ENCODE measurements at places on chromosomes 13 and 19. TPM values are rescaled to one million over a fixed set of nuclear protein-coding genes. Genes with fewer than 3 reads are reported as not detected.

DNA sequence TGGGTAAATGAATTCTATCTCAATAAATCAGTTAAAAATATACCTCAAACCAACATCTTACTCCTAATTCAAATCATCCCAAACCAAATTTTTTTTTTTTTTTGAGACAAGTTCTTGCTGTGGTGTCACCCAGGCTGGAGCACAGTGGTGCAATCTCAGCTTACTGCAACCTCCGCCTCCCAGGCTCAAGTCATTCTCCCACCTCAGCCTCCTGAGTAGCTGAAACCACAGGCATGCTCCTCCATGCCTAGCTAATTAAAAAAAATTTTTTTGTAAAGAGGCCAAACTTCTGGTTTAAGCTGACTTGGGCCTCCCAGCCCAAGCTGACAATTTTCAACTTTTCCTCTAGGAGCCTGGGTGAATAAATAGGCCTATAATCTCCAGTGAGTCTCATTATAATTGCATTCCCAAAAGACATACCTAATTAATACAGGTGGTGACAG lies 22.1 kb upstream of the OLFM2 start:
- DNase-seq, result no peak

DNA sequence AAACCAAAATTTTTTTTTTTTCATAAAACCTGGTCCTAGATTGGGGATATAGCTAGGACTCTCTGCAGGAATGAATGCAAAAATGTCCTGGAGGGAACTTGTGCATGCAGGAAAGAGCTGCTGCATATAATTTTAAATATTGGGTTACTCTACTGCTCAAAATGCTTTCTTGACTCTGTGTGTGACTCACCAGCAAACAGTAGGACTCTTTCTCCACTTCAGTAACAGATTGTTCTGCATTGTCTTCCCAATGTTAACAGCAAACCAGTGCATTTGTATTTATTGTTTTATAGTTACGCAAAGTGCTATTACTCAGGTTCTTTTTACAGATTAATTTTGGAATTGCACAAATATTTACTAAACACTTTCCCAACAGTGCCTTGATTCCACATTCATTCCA lies 163.7 kb upstream of the KL start:
- DNase-seq, result no peak

- no peak for DNase-seq
Observed at GRCh38 chr13:38880397-38880796, 110.2 kb downstream of the STOML3 start.

DNA sequence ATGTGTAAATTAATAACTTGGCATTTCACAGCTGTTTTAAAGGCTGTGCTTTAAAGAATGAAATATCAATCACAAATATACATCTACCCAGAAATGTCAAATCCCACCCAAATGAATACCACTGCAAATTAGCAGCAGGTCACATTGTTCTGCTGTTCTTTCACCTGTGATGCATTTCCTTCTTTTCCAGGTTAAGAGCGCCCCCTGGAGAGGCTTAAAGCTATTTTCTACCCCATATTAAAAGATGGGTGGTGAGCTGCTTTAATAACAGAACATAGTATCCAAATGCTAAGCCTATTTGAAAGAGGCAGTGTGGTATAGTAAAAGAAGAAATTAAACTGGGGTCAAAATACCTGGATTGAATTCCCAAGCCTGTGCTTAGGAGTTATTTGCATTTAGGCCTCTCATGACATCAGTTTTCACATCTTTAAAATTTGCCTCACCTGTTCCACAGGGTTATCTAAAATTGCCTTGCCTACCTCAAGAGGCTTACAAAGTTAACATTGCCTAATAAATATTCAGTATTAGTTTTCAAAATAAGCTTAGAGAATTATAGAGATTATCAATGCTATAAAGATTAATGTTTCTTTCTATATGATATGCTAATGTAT lies 396.9 kb upstream of the SLITRK5 start:
- DNase-seq, result no peak

DNA sequence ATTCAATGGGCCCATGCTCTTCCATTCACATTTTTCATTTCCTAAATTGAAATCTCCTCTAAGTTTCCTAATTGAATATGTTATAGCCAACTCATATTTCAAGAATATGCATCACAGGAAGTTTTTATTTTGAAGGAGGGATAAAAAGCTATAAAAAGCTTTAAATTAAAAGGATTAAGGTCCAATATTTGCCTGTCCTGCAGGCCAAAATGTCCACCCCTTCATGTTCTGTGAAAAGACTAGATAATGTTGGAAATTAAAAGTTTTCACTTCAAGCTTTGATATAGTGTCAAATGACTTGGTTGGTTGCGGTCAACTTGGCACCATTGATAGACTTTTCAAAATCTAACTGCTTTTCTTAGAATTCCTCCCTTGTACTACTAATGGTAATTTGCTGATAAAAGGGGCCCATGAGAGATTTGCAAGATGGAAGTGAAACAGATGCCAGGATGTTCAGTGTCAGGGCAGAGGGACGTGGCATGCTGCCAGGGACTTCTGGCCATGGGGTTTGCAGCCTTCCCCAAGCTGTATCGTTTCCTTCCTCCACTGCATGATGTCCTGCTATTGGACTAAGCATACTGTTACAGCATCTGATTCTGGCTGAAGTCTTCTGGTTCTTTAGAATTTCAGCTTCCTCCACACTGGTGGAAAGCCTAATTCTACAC lies 547.3 kb upstream of the MIR17HG start:
- DNase-seq, result no peak

DNA sequence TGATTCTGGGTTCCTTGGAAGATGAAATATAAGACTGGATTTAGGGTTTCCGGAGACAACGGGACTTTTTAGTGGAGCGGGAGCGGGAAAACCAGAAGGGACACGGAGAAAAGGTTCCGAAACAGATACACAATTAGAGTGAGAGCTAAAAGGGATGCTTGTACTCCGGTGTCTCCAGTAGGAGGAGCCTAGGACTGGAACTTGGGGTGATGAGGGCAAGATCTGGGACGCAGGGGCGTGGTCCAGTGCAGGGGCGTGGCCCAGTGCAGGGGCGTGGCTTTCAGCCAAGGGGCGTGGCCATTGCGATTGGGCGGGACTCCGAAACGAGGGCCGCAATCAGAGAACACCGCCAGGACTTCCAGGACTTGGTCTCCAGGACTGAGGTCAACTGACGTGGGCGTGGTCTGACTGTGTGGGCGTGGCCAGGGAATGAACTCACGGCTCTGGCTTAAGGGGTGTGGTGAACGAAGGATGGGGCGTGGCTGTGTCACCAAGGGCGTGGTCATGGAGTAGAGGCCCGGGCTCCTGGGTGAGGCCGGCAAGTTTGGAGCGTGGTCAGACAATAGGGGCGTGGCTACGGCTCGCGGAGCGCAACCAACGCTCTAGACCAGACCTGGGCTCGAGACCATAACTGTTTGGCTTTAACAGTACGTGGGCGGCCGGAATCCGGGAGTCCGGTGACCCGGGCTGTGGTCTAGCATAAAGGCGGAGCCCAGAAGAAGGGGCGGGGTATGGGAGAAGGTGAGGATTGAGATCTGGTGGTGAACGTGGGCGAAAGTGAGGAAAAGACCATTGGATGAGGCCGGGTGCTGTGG lies at the start of gene DKKL1:
TSS of gene DKKL1 (plus strand) at position 610 of the 815 bp plus-strand sequence. CDS start at position 732, 122 bp downstream.
- DNase-seq, result peak; percentile 99

DNA sequence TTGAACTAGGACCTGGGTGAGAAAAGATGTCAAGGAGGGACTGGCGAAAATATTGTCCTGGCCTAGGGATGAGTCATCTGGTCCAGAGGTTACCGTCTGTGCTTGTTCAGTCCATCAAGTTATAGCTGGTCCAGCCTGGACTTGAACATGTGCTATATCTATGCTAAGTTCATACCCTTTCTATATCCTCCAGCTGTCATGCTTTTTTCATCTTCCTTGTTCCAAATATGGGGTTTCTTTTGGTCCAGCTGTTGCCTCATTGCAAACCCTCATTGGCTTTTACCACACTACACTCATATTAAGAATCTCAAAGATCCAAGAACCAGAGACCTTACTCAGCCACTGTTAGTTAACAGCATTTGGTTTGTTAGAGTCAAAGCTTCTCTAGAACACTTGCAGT lies 19.1 kb upstream of the KLF12 start:
- DNase-seq, result no peak

- no peak for DNase-seq
Observed at GRCh38 chr13:23673867-23674605, 103.8 kb downstream of the TNFRSF19 start.

- DNase-seq, result no peak
Observed at GRCh38 chr13:95620030-95620824, 24.3 kb downstream of the DZIP1 start.

DNA sequence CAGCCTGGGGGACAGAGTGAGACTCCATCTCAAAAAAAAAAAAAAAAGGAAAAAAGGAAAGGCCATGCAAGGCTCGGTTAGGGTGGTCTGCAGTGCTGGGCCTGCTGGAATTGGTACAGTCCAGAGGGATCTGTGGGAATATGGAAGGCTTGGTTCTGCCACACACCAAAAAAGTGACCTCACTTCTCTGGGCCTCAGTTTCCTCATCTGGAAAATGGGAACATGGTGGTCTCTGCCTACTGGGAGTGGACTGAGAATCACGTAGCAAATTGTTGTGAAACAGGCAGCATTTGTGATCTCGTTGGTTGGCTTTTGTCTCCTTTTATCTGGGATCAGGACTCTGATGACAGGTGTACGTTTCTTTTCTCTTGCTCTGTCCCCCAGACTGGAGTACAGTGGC lies 7.5 kb downstream of the DNM2 start:
- DNase-seq, result no peak

GRCh38 chr13:106096661-106097092 lies 438.8 kb downstream of the EFNB2 start:
- no peak for DNase-seq

DNA sequence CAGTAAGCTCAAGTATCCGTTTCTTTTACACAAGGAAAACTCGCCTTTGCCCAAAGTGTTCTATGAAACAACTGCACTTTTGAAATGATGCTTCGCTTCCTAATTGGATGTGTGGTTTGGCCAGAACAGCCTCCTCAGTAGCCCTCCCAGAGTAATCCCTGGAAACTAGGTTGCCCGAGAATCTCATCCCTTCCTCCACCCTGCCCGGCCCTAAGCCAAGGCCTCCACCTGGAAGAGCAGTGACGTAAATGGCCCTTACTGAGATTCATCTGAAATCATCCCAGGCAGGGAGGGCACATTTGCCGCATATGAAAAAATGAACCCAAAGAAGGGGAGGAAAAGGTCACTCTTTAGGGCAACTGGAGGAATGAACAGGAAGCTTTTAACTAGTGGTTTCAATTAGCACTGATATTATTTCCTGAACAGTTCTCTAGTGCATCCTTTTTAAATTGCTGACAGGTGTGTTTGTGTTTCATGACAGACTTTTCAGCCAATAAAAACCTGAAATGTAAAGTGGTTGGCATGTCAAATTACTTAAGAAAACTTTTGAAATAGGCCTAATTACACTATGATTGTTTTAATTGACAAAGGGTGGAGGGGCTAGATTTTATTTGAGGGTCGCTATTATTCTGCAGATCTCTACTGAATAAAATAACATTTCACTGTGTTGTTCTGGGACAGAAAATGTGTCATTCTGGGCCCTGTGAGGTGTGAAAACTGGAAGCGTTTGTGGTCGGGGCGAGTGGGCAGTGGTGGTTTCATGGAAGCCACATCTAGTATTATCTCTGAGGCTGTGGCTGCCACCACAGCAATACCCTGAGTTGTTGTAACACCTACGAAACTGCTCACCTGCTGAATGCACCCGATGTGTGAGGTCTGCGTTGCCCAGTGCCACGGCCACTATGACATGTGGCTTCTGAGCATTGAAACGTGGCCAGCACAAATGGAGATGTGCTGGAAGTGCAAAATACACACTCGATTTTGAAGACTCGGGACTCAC lies 112.1 kb downstream of the ZIC5 start:
- no peak for DNase-seq

GRCh38 chr13:107066355-107066754 lies 498.4 kb upstream of the ARGLU1 start:
- no peak for DNase-seq

DNA sequence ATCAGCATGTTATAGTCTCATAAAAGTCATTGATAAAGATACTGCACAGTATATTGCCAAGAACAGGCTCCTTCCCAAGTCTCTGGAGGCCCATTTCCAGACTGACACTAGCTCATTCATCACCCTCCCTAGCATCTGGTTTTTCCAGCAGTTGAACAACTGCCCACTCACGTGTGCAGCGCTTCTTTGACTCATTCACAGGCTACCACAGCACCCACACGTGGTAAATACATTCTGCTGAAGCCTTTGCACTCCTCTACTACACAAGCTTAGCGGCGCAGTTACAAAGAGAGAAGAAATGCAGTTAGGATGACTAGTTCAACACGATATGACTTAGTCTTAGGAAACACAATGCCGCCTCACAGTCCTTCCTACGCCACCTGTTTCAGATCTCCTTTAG lies 87.7 kb downstream of the DOCK9 start:
- no peak for DNase-seq

GRCh38 chr19:2699413-2700140 lies 2.9 kb downstream of the GNG7 start:
- no peak for DNase-seq

- no peak for DNase-seq
Observed at GRCh38 chr13:114225610-114226009, 9.1 kb upstream of the CDC16 start.

GRCh38 chr13:59689057-59689456 lies 474.7 kb downstream of the DIAPH3 start:
- no peak for DNase-seq

- DNase-seq, result no peak
Observed at GRCh38 chr19:19909654-19910053, 8.9 kb downstream of the ZNF93 start.

DNA sequence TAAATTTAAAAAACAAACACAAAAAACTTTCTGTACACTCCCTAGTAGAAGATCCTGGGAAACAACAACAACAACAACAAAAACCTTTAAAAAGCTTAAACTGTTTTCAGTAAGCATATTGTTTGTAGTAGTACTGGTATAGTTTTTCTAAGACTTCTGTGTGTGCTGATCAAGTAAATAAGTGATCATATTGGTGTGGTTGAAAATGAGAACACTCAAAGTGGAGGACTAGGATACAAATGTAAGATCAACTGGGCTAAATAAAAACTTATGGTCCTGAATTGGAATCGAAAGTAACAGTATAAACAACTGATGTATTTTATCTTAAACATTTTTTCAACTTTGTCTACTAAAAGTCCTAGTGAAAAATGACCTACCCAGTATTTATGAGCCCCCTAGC lies 135.5 kb downstream of the FOXO1 start:
- DNase-seq, result no peak

GRCh38 chr13:108734676-108735075 lies 105.3 kb downstream of the MYO16 start:
- no peak for DNase-seq

DNA sequence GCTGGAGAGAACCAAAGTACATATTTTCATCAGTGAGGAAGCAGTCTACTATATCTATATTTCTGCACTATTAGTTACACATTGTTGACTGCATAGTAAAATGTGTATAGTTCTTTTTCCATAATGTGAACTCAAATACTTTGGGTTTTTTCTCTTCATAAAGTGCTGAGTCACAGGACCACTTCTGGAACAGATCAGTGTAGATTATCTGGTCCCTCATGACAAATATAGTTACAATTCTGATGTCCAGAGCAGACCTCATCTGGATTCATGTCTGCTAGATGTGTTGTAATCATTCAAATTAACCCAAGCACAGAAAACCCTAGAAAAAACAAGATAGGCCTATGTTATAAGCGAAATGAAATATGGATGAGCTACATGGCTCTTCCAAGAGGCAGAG lies 171.4 kb downstream of the SUCLA2 start:
- DNase-seq, result no peak

SLC10A2 gene
- not detected for total RNA-seq

ADGRE3 gene
- not detected for total RNA-seq

TSSK6 gene
- total RNA-seq, result 1.3 TPM

GYS1 gene
- 43.4 TPM for total RNA-seq

ASF1B gene
- 3.6 TPM for total RNA-seq

FPR3 gene
- not detected for total RNA-seq

All from chondrocyte (in vitro differentiated cells).